ENCODE measurements at places on chromosomes 6 and 20.

GRCh38 chr20:21183722-21184121 lies 57.8 kb downstream of the KIZ start:
- no peak for DNase-seq

GRCh38 chr6:138331984-138332383 lies 45.7 kb upstream of the SMIM28 start:
- DNase-seq, result no peak

DNA sequence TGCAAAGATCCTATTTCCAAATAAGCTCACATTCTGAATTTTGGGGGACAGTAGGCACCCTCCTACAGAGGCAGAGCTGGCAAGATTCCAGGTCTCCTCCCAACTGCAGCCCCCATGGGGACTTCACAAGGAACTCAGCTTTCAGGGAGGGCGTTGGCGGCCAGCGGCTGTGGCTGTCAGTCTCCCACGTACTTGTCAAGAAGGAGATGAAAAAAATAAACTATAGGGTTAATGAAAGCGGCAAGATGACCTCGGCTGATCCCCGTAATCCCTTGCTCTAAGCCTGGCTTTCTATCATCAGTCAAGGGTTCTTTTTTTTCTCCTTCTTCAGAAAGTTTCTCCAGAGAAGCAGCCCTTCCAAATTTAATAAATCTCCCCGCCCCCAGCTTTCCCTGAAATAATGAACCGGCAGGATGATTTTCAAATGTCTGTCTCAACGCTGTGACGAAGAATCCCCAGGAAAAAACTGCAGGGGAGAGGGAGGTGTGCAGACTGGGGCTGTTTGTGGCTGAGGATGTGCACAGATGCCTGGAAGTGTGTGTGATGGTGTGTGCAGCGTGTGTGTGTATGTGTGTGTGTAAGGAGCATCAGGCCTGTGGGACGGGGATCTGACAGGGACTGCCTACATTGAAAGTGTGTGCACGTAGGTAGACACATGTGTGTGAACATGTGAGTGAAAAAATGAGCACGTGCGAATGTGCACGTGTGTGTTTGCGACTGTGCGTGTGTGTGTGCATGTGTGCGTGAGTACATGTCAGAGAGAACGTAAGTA lies 78.7 kb downstream of the SLC2A10 start:
- DNase-seq, result no peak

DNA sequence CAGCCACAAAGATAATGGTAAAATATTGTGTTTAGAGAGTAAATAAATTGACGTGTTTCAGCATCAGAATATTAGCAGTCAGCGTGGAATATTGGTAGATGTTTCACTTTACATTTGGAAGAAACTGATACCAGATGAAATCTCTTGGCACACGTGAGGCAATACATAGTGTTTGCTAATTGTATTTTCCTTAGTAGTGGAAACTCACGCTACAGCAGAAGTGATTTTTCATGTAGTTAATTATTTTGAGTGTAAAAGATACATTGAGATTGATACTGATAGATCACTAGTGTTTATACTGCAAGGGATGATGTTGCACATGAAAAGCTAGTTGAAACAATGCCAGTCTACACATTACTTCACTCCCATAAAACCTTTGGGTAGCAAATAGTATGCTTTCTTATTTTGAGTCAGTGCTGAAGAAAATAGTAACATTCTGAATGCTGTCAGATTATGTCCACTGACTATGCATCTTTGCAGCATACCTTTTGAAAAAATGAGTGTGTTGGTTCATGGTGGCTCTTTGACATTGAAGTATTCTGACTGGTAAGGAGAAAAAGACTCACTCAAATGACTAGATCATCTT lies 59.3 kb downstream of the CD2AP start:
- DNase-seq, result no peak

DNA sequence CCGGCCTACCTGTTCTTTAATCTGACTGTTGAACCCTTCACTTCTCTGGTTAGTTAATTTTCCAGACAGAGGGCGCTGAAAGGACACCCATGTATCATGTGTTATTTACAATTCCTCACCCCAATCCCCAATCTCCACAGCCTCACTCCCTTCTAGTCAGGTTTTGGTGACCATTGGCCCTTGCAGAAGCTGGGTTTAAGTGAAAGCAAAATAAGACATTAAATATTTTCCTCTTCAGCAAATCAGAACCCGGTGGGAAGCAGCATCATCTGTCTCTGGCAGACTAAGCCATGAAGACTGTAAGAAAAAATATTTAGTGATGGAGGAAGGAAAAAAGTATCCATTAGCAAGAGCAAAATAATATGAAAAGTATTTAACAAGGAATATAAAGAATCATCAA lies 9.4 kb upstream of the HLA-DQA1 start:
- peak; percentile 17 for DNase-seq

DNA sequence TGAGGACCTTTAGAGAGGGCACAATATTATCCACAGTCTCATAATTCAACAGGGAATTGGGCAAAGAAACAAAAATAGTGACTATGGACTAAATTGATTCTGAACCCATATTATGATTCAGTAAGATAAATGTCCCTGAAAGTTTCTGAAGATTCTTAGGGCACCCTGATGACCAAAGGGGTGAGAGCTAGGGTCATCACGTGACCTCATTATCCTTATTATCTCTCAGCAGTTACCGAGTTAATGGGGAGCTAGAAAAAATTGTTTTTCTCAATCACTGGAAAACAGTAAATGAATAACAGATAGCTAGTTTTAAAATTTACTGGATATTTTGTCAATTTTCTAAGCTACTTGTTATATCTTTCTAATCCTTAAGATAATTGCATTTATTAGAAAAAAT lies 639.5 kb downstream of the PRKN start:
- no peak for DNase-seq

Measured in nephron progenitor cell (in vitro differentiated cells).